ENCODE measurements at places on chromosomes 5 and 9. TPM values are rescaled to one million over a fixed set of nuclear protein-coding genes. Genes with fewer than 3 reads are reported as not detected.

The DOCK2 gene
- 2.5 TPM for total RNA-seq

The ORM2 gene
- total RNA-seq: not detected

The SH3GL2 gene
- total RNA-seq: not detected

The PNPLA7 gene
- total RNA-seq: 1.8 TPM

The HAVCR2 gene
- 3.3 TPM for total RNA-seq

The ADGRD2 gene
- total RNA-seq: not detected

The OR2V2 gene
- not detected for total RNA-seq

The ZBTB5 gene
- total RNA-seq: 4.7 TPM

The WDR41 gene
- total RNA-seq: 113 TPM

The NIPAL4 gene
- total RNA-seq: not detected

The BOD1 gene
- 128 TPM for total RNA-seq

The NUTM2G gene
- not detected for total RNA-seq

The FAM151B gene
- total RNA-seq: 3.9 TPM

The STK32A gene
- total RNA-seq: 0.09 TPM

The LHX2 gene
- total RNA-seq: not detected

The TMOD1 gene
- total RNA-seq: 0.16 TPM

The SPINK4 gene
- total RNA-seq: not detected

The PITX1 gene
- 4.1 TPM for total RNA-seq

The TEX48 gene
- total RNA-seq: not detected

The SPATA31A3 gene
- total RNA-seq: not detected

The OR13C4 gene
- not detected for total RNA-seq

The IL12B gene
- under 0.01 TPM for total RNA-seq

The CANX gene
- total RNA-seq: 543 TPM

The OR2Y1 gene
- total RNA-seq: not detected

The SLC4A9 gene
- total RNA-seq: not detected
